ENCODE measurements at places on chromosomes 2 and 18. TPM values are rescaled to one million over a fixed set of nuclear protein-coding genes. Genes with fewer than 3 reads are reported as not detected.

The PLEK gene
- total RNA-seq, result 7.8 TPM

The SERPINB5 gene
- not detected for total RNA-seq

DNA sequence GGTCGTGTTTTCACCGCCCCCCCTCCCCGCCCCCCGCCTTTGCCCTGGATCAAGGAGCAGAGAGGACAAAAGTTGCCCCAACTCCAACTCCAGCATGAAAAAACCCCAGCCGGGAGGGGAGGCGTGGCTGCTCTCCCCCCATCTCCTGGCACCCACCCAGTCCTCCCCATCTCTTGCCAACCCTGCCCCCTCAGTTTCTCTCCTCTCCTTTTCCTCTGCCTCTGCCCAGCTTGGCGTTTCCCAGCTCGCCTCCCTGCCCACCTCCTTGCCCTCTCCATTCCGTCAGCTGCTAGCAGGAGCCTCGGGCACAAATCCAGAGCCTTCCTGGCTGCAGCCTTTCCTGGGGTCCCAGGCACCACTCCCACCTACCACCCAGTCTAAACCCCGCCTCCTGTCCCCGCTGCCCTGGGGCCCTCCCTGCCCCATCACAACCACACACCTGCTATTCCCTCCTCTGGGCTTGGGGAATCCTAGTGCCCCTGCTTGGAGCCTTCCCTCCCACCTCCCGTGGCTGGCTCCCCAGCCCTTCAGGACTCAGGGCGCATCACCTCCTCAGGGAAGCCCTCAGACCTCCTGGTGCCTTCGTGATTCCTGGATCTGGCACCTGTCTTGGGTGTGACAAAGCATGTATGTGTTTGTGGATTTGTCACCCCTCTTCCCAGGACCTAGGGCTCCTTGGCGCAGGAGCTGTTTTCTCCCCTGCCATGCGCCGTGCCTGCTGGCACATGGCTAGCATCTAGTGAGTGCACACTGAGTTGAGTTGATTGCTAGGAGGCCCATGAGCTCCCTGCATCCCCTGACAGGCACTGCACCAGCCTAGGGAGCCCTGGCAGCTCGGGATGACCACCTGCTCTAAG lies 209.1 kb downstream of the TFCP2L1 start:
- no peak for DNase-seq

- no peak for DNase-seq
Observed at GRCh38 chr18:74558096-74558495, 23.8 kb downstream of the CNDP1 start.

DNA sequence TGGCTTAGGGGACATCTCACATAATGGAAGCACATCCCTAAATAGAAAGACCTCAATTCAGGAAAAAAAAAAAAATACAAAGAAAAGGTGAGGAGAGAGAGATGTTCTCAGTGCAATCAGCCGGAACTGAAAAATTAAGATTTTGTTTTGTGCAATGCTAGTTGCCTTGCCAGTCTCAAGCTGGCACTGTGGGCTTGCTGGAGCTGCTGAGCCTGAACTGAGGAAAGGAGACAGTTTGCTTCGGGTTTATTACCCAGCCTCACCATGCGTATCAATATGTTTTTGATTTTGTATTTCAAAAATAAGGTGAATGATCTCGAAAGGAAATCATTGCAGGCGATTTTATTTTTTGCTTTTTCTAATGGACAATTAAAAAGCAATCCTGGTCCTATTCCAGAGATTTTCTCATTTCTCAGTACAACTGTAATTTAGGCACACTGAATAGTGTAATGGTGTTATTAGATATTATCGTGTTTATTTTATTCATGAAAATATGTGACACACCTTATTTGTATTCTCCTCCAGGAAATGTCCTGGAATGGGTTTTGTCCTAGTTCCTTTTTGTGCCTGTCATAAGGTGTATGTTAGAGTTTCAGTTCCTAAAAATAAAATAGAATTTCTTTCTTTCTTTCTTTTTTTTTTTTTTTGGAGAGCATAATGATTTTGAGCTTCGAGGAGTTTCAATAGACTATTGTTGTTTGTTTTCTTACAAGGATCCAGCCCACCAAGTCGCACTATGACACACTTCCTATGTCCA lies 72.8 kb upstream of the ZEB2 start:
- DNase-seq, result no peak

DNA sequence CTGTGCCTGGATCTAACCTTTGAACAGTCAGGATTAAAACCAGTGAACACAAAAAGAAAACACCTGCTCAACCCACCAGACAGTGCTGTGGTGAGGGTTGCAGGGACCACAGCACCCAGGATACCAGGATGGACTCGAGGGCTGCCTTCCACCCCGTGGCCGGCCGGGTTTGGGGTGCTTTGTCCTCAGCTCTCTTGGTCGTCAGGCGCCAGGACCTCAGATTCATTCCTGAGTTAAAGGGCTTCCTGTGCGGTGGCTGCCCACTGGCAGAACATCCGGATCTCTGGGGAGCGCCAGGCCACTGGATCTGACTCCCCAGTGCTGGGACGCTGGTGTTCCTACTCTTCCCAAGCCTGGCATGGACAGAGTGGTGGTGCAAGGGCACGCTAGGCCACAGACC lies 239.8 kb downstream of the TFCP2L1 start:
- no peak for DNase-seq

- DNase-seq, result no peak
Observed at GRCh38 chr2:898319-898718, 52.3 kb upstream of the SNTG2 start.

DNA sequence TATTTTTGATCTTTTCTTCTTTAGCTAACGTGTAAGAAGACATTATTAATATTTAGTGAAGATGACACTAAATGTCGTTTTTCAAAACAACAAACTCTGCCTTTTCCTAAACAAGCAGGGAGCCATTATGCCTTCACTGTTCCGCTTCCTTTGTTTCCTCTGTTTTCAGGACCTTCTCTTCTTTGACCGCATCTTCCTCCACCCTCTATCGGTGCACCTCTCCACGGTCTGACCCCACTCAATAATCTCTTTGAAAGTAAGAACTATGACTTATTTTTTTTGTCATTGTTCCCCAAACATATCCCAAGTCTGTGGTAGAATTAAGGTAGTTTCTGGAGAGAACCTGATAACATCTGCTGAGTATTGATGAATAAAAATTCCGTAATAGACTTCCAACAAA lies 5.8 kb upstream of the SCN1A start:
- no peak for DNase-seq

DNA sequence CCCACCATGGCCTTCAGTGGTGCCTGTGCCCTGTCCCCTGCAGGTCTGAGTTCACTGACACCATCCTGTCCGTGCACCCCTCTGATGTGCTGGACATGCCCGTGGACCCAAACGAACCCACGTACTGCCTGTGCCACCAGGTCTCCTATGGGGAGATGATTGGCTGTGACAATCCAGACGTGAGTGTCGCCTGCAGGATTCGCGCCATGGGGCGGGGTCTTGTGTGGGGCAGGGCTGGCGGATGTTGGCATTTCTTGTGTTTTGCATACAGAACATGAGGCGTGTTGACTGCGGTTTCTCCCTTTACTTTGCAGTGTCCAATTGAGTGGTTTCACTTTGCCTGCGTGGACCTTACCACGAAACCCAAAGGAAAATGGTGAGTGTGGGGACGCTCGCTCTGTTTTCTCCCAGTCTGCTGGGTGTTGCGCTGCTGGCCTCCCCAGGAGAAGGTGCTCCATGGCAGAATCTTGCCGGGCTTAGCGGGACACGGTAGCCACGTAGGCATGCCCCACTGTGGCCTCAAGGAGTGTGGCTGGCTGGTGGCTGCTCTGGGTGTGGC lies 11.5 kb upstream of the D2HGDH start:
- no peak for DNase-seq

- no peak for DNase-seq
Observed at GRCh38 chr2:16011621-16011960, 71.2 kb downstream of the MYCN start.

GRCh38 chr18:11320986-11321385 lies 171.6 kb upstream of the PIEZO2 start:
- no peak for DNase-seq
